ENCODE measurements at places on chromosomes 7 and 10. TPM values are rescaled to one million over a fixed set of nuclear protein-coding genes. Genes with fewer than 3 reads are reported as not detected.

Gene MYPN
- total RNA-seq: not detected

Gene STRIP2
- 7.9 TPM for total RNA-seq

Gene AHR
- total RNA-seq: 44.9 TPM

Gene DLX6
- total RNA-seq: not detected

Gene GLCCI1
- 6.9 TPM for total RNA-seq

Gene SFMBT2
- 22.0 TPM for total RNA-seq

Gene DDC
- total RNA-seq: 1.1 TPM

Gene NACAD
- 0.35 TPM for total RNA-seq

Gene AGR2
- total RNA-seq: not detected

Gene TMEM176B
- not detected for total RNA-seq

Gene ALOX5
- 0.62 TPM for total RNA-seq

Gene KCP
- total RNA-seq: 0.10 TPM

DNA sequence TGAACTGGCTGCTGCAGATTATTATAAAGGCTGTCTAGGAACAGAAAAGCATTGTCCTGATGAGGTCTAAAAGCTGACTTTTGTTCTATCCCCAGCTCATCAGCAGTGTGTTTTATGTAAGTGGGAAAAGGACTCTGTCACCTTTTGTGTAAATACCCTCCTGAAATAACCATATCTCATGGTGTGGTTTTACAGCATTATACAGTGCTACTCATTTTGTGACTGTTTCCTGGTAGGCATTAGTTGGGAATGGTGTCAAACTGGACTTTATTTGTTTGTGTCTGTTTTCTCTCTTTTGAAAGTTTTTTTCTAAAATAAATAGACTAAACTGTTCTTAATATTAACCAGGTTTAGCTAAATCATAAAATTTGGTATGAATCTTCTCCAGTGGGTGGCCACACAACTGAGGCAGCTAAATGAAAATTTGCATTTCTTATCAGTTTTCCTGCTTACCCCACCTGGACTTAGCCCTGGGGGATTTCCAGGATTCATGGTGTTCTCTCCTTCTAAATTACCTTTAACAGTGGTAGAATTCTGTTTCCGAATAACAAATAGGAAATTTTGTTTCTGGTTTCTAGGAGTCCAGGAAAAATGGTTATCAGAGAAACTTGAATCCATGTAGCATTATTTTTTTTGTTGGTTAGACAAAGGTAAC lies 140.9 kb downstream of the LHFPL3 start:
- DNase-seq: no peak
- no peaks in the 10 kb centered on the region for H3K4me1 ChIP-seq
- H3K27ac ChIP-seq: no peak overlapping the region
- H3K27me3 ChIP-seq: peaks cover 7% of the 10 kb centered on the region

DNA sequence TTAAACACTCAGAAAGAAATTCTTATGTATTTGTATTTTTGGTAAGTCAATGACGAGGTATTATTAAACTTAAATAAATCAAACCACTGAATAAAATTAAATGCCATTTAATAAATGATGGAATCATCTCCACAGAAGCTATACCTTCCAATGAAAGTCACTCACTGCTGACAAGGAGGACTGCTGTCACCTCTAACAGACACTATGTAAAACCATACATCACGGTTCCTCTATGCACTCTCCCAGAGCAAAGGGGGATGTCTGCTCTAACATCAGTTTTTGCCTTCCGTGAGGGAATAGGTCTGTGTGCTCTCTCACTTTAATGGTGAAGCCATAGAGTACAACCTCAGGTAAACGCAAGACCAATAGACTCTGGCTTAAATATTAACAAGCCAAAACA lies 99.7 kb upstream of the DDC start:
- no peaks in the 10 kb centered on the region for H3K27me3 ChIP-seq
- H3K27ac ChIP-seq: peak overlapping the region; percentile 47
- DNase-seq: no peak

- H3K27ac ChIP-seq: no peak overlapping the region
- H3K27me3 ChIP-seq: peaks cover 8% of the 10 kb centered on the region
- peaks cover 8% of the 10 kb centered on the region for H3K4me1 ChIP-seq
- DNase-seq: no peak
These were observed 102.1 kb upstream of the MDFIC start for GRCh38 chr7:114819616-114820362.

DNA sequence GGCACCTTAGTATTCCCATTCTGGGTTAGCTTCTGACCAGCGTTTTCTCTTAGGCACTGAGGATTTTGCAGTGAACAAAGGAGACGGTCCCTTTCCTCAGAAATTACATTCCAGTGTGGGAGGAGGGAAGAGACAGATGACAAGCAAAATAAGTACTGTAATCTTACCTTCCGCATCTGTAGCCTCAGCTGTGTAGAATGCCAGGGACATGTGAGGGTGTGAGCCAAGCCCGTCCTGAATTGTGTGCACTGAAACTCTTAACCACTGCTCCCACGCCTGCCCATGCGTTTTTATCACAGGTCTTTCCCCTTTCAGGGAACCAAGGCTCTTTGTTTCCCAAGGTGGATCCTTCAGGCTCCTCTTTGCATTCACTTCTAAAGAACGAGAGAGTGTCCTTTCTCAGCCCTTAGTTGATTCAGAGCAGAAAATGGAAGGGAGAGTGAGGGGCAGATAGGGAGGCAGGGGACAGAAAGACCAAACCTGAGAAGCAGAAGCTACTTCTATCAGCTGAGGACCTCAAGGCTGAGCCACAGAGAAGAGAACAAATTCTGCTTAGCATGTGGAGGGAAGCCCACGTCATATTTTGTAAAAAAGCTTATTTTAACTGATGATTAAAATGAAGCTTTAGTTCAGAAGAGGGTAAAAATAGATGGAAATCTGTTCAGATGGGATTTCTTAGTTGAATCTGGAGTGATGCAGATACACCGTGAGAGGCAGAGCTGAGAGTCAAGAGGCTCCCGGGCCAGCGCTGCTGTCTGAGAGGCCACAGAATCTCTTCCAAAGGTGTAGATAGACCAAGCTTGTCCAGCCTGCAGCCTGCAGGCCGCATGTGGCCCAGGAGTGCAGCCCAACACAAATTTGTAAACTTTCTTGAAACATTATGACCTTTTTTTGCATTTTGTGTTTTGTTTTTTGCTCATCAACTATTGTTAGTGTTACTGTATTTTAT lies 122.5 kb downstream of the CCNY start:
- peak overlapping the region; percentile 31 for H3K27ac ChIP-seq
- H3K4me3 ChIP-seq: no peak overlapping the region
- peaks cover 10% of the 10 kb centered on the region for H3K36me3 ChIP-seq
- no peak for DNase-seq

- H3K27me3 ChIP-seq: peaks cover 39% of the 10 kb centered on the region
- no peak overlapping the region for H3K27ac ChIP-seq
- no peak for DNase-seq
- no peaks in the 10 kb centered on the region for H3K4me1 ChIP-seq
- no peaks in the 10 kb centered on the region for H3K36me3 ChIP-seq
These were observed 9.7 kb downstream of the SORCS3 start for GRCh38 chr10:104650635-104651331.

DNA sequence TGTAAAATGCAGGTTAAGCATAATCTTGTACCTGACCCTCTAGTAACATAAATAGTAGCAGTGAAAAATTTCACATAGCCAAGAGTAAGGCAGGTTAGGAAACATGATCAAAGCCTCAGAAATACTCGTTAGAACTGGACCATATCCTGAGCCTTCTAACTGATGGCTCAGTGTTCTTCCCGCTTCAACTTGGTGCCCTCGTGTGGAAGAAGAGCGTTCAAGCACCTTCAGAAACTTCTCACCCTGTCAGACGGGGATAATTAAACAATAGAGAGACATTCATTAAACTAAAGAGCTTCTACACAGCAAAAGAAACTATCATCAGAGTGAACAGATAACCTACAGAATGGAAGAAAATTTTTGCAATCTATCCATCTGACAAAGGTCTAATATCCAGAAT lies 124.5 kb downstream of the MYOF start:
- H3K4me1 ChIP-seq: peaks cover 8% of the 10 kb centered on the region
- peak overlapping the region; percentile 43 for H3K27ac ChIP-seq
- peaks cover 21% of the 10 kb centered on the region for H3K36me3 ChIP-seq
- peaks cover 26% of the 10 kb centered on the region for H3K27me3 ChIP-seq
- peak; percentile 15 for DNase-seq

- DNase-seq: peak; percentile 7
- peaks cover 20% of the 10 kb centered on the region for H3K4me1 ChIP-seq
- no peak overlapping the region for H3K4me3 ChIP-seq
- no peaks in the 10 kb centered on the region for H3K36me3 ChIP-seq
- peaks cover 24% of the 10 kb centered on the region for H3K27me3 ChIP-seq
- no peak overlapping the region for H3K27ac ChIP-seq
These were observed 132.7 kb downstream of the KCNMA1 start for GRCh38 chr10:77504873-77505257.

GRCh38 chr7:128119036-128119435 lies 87.8 kb upstream of the LRRC4 start:
- H3K4me1 ChIP-seq: no peaks in the 10 kb centered on the region
- no peak overlapping the region for H3K4me3 ChIP-seq
- H3K27ac ChIP-seq: no peak overlapping the region
- DNase-seq: no peak
- H3K36me3 ChIP-seq: no peaks in the 10 kb centered on the region

DNA sequence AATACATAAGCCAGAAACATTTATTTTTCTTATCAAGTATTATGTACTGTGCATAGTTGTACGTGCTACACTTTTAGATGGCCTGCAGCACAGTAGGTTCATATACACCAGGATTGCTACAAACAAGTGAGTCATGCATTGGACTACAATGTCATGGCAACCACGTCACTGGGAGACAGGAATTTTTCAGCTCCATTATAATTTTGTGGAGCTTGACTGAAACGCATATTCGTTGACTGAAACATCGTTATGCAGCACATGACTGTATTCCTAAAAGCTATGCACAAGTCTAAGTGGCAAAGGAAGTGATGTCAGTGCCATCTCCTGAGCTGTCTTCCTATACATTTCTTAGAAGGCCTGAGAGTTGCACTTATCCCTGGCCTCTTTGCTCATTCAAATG lies 871.8 kb downstream of the IPMK start:
- no peak overlapping the region for H3K27ac ChIP-seq
- H3K4me1 ChIP-seq: no peaks in the 10 kb centered on the region
- no peaks in the 10 kb centered on the region for H3K36me3 ChIP-seq
- H3K4me3 ChIP-seq: no peak overlapping the region
- no peaks in the 10 kb centered on the region for H3K27me3 ChIP-seq

DNA sequence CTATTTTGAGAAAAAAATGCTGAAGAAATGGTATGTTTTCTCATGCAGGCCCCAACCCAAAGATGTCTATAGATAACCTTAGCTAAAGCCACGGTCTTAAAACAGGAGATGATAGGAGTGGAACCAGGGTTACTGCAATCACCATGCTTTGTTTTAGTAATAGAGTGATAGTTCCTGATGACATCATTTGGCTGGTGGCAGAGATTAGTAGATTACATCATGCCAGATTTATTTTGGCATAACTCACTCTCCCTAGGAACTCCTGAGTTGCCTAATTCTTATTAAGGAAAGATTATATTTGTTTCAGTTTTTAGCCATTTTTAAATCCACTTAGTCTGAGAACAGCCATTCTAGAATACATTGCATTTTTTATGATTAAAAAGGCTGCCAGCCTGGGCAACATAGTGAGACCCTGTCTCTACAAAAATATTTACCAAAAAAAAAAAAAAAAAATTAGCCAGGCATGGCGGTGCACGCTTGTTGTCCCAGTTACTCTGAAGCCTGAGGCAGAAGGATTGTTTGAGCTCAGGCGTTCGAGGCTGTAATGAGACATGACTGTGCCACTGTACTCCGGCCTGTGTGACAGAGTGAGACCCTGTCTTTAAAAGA lies 17.8 kb downstream of the ENO4 start:
- H3K4me3 ChIP-seq: no peak overlapping the region
- peaks cover 3% of the 10 kb centered on the region for H3K27me3 ChIP-seq
- no peak for DNase-seq

DNA sequence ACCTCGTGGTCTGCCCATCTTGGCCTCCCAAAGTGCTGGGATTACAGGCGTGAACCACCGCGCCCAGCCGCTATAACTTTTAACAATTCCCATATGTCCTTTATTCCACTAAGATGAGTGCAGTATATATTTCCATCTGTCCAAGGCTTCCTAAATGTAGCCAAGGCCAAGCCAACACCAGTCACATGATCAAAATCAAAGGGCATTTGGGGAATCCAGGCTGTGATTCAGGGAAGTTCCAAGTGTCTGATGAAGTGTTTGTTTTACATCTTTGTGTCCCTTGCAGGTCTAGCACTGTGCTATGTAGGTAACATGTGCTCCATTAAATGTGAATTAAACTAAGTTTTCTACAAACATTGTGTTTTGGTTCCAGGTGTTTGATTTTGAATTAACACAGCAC lies 20.8 kb downstream of the AKR1E2 start:
- no peak overlapping the region for H3K27ac ChIP-seq
- no peak for DNase-seq
- no peaks in the 10 kb centered on the region for H3K27me3 ChIP-seq
- peaks cover 12% of the 10 kb centered on the region for H3K4me1 ChIP-seq
- peaks cover 1% of the 10 kb centered on the region for H3K36me3 ChIP-seq

DNA sequence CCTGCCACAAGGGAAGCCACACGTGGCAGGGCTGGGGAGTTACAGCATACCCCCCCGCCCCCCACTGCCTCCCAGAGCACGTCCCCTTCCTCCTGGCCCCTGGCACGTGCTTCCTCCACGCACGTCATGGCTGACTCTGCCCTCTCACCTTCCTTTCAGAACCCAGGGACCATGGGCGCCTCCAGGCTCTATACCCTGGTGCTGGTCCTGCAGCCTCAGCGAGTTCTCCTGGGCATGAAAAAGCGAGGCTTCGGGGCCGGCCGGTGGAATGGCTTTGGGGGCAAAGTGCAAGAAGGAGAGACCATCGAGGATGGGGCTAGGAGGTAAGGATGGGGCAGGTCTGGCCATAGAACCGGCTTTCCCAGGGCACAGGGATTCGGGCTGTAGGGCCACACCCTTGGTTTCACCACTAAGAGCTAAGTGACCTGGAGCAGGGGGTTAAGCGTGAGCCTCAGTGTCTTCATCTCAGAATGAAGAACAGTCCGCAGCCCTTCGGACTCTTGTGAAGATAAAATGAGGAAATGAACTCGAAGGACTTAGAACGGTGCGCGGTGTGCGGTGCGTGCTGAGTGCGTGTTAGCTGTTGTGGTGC lies 2.5 kb downstream of the NUDT1 start:
- H3K27me3 ChIP-seq: no peaks in the 10 kb centered on the region
- peaks cover 18% of the 10 kb centered on the region for H3K4me1 ChIP-seq
- H3K27ac ChIP-seq: peak overlapping the region; percentile 34
- no peak overlapping the region for H3K4me3 ChIP-seq

GRCh38 chr10:126094537-126094936 lies 198.2 kb downstream of the FANK1 start:
- no peaks in the 10 kb centered on the region for H3K27me3 ChIP-seq
- no peaks in the 10 kb centered on the region for H3K36me3 ChIP-seq
- no peak overlapping the region for H3K27ac ChIP-seq
- no peaks in the 10 kb centered on the region for H3K4me1 ChIP-seq
- H3K4me3 ChIP-seq: no peak overlapping the region
- DNase-seq: no peak

GRCh38 chr7:143454091-143454680 lies 10.9 kb downstream of the TAS2R60 start:
- H3K36me3 ChIP-seq: peaks cover 2% of the 10 kb centered on the region
- DNase-seq: no peak
- peaks cover 12% of the 10 kb centered on the region for H3K4me1 ChIP-seq
- H3K27ac ChIP-seq: no peak overlapping the region
- H3K4me3 ChIP-seq: no peak overlapping the region
